ENCODE measurements at places on chromosomes 16 and 17.

DNA sequence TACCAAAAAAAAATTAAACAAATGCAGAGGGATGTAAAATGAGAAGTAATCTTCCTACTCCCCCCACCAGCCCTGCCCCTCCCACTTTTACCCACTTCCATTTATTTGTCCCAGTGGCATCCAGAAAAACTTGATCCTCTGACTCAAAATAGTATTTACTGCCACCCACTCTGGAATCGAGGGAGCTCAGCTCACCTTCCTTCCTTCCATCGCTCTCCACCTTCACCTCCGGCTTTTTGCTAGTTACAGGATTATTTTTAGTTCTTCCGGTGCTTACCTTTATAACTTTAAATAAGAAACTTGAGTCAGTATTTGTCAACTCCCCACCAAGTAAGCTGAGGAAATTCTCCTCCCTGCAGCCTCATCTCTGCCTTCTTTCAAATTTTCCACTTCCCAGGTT is 94.9 kb downstream of the AMFR start:
- DNase-seq = no peak

DNA sequence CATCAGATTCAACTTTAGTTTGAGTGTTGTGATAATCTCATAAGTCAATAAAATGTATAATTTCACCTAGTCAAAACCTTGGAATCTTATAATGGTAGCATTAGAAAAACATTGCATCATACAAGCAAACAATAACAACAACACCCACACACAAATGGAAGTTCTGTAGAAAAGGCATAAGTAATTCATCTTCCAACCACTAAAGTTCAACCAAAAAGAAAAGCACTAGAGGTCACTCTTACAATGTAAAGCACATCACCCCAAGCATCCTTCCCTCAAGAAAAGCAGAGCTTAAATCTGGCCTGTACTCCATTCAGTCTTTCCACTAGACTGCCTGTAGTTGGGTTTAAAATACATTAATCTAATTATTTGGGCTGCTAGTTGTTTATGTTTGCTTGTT is 1.8 kb downstream of the CNTNAP4 start:
- DNase-seq = no peak

DNA sequence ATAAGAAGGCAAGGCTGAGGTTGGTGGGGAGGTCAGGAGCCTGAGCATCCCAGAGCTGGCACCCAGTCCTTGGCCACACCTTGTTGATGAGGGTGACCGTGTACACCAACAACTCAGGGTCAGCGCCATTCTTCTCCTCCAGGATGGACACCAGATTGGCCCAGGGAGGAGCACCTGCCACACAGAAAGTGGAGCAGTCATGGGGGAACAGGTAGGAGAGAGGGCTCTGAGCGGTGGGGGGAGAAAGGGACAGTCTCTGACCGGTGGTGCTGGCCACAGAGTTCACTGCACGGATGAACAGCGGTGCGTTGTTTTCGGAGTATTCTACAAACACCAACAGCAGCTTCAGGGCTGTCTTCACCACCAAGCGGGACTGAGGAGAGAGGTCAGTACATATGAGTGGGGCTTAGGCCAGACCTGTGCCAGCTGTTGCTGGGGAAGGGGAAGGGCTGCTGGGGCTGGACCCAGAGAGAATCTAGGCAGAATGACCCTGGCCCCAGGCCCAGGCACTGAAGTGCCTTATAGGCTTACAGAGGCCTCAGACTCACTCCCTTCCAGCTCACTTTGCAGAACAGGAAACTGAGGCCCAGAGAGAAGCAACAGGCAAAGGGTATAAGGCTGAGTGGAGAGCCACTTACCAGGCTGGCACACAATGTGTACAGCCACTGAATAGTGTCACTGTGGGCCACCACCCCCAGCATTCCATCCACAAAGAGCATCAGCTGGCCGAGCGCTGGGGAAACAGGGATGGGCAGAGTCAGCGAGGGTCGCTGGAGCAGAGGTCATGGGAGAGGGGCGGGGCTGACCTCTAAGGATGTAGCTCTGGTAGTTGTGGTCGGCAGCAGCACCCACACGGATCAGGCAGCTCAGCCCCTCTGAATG is 9.6 kb downstream of the FHOD1 start:
- no peak for DNase-seq

- DNase-seq = no peak
Observed at GRCh38 chr16:79082970-79083369, 517.6 kb downstream of the MAF start.

- DNase-seq = no peak
Observed at GRCh38 chr16:23729503-23730424, 16.7 kb upstream of the ERN2 start.

GRCh38 chr16:27572711-27573110 is 22.8 kb downstream of the KATNIP start:
- no peak for DNase-seq

- DNase-seq = no peak
Observed at GRCh38 chr16:24755201-24755874, 25.9 kb downstream of the TNRC6A start.

DNA sequence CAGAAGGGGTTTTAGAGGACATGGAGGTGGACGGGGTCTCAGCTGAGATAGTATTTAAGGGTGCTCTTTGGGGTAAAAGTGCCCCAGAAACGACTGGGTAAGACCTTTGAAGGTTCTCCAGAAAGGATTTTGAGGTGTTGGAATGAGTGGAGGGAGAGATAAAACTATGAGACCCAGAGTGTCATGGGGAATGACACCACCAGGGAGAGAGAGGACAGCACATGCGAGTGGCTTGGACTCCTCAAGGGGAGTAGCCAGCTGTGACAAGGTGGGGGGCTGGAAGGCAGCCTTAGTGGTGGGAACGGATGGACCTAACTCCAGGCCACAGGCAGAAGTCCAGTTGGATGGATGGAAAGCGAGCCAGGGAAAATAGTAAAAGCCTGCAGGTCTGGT is 19.2 kb upstream of the PITPNM3 start:
- DNase-seq = no peak

DNA sequence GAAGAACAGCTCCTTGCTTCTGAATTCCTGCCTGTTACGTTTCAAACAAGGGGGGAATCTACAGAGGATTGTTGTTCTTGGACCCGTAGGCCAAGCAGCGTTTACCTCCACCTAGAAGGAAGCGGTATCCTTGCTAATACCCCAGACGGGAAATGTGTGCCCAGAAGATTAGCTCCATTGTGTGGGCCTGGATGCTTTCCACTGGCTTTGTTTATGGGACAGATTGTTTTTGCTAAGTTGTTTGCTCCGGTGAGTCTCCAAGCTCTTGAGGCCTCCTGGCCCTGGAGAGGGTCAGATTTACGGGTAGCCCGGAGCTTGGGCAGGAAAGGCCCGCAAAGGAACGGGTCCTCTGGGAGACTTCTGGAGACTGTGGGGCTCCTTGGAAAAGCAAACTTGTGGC is 28.4 kb upstream of the MRTFB start:
- no peak for DNase-seq

DNA sequence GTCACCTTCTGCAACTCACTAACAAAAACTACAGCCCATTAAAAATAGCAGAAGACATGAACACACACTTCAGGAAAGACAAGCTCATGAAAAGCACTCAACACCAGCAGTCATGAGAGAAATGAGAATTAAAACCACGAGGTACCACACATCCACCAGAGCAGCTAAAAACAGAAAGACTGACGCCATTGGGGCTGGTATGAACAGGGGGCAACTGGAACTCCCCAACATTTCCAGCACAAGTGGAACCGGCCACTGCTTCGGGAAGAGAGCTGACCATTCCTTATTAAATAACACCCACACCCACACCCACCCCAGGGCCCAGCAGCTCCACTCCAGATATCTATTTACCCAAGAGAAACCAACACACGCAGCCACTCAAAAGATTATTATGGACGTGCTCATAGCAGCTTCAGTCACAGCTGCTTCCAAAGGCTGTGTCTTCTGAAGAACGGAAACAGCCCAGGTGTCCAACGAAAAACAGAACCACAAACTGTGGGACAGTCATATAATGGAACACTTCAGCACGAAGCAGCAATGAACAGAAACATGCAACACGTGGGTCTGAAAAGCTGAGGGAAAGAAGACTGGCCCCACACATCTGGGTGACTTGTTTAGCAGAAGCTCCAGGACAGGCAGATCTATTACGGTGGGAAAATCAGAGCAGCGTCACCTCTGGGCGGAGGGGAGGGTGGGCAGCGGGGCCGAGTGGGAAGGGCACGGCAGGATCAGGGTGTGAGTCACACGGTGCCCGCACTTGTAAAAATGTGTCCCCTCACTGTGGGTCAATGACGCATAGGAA is 41.1 kb downstream of the KLHDC4 start:
- no peak for DNase-seq

- DNase-seq = no peak
Observed at GRCh38 chr17:3723188-3723555, 531 bp upstream of the HASPIN start.

Data from CD4-positive, alpha-beta memory T cell (primary cell).